Omental fat pad (tissue), 4 donors: ENCODE measurements at places on chromosomes 11 and 22.

DNA sequence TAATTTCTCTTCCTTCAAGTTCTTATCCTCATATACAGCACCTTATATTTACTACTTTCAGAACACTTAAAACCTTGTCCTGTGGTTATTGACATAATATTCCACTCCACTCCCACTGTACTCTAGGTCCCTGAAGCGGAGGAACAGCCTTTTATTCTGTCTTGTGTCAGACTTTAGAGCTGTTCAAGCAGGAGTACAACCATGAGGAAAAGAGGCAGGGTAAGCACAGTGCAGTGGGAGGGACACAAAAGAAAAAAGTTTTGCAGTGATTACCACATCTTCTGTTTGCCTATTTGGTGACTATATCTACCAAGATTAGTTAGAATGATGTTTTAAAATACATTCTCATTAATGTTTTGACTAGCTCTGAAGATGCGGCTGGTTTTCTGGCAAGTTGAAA is 122.0 kb upstream of the CEP126 start:
- DNase-seq = no peak

- DNase-seq = no peak
Measured at GRCh38 chr22:45497351-45498145, 5.1 kb upstream of the FBLN1 start.

DNA sequence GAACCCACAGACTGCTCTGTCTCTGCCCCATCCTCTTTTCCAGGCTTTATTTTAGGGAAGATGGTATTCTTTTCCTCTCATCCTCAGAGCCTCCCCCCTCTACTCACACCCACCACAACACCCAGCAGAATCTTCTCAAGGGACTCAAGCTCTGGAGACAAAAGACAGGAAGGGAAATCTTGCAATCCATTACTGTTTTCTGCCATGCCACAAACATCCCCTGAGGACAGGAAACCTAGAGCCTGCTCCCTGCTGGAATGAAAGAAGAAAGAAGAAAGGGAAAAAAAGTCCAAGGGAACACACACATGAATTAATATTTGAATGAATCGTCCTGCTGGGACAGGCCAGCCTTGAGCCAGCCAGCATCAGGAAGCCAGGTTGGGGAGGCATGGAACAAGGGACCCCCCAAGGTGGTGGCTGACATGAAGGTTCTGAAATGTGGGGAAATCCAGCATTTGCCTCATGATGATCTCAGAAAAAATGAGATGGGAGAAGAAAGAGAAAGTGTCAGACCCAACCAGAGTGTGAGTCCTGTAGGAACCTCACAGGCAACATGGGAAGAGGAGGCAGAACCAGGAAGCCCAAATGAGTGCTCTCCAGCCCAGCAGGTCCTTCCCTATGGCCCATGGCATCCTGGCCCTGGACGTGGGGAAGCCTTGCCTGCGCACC is 34.0 kb downstream of the SLCO2B1 start:
- no peak for DNase-seq

GRCh38 chr11:102685338-102685737 is 20.2 kb downstream of the MMP27 start:
- no peak for DNase-seq

GRCh38 chr11:123704341-123704740 is 37.1 kb downstream of the ZNF202 start:
- DNase-seq = no peak

- DNase-seq = no peak
Measured at GRCh38 chr11:36300650-36301049, 4.6 kb downstream of the PRR5L start.

- DNase-seq = no peak
Measured at GRCh38 chr11:23556163-23556750, 696.0 kb upstream of the CCDC179 start.

DNA sequence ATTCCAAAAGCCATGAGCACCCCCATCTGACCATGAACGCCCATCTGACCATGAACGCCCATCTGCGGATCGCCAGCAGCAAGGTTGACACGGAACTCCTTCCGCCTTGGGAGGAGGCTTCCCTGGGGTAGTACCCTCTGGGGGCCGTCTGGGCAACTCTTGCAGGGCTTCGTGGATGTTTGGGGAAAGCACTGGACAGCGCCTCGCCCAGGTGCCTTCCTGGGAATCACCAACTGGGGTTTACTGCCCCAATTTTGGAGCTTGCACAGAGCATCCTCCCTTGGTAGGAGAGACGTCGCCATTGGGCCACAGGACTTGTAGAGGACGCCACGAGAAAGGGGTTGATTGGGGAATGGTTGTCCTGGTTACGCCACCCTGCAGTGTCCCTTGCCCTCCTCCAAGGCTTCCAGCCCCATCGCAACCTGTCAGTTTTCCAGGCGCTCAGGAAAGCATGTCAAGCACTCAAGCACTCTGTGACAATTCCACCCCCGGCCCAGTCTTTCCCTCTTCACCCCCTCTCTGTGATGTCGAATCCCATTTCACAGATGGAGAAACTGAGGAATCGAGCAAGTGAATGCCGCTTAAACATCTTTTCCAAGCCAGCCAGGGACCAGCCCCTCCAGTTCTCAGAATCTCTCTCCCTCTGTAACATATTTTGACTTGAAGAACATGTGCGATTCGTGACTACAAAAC is 914 bp upstream of the PRDM11 start:
- DNase-seq = no peak

DNA sequence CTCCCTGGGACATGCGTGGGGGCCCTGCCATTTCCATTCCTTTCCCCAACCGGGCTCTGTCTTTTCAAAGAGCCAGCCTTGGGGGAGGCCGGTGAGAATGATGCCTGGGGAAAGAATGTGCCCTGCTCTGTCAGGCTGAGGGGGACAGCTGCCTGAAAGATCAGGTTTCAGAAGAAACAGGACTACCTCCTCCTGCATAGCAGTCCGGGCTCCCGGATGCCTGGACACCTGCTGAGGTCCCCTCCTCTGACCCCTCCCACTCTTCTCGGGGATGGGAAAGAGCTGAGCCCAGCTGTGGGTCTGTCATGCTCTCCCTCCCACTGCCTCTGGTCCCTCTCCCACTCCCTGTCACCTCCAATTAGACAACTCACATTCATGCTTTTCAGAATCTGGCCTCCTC is 41.8 kb upstream of the CDON start:
- DNase-seq = no peak

DNA sequence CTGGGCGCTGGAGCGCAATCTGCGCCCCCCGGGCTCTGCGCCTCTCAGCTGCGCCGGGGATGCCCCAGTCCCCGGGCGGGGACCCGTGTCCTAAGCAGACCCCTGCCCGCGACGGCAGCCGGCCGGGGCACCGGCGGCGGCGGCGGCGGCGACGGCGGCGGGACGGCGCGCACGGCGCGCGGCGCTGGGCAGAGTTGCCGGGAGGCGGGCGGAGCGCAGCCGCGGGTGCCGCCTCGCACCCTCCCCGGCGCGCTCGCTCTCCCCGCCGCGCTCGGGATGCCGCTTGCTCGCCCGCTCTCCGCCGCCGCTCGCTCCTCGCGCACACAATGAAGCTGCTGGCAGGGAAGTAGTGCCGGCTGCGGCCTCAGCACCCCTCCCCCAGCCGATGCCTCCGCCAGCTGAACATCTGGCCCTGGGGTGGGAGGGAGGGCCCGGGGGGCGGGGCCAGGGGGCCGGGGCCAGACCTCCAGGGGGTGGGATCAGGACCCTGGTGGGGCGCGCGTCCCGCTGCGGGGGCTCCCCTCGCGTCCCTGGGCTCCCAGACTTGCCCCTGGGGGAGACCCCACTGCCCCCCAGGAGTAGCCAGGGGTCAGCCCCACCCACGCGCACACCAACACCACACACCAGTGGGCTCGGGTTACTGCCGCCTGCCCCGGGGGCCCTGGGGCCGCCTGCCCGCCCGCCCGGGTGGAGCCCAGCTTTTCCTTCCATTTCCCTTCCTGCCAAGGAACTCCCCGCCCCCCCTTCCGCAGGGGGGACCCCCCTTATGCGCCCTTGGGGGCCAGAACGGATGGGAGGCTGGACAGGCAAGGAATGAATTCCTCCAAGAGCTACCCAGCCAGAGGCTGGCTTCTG is at the start of gene RCOR2:
Gene RCOR2 (minus strand): TSS at position 328 of the 855 bp plus-strand sequence. CDS start 708 bp downstream, outside the sequence.
- DNase-seq = no peak

- no peak for DNase-seq
Measured at GRCh38 chr11:92873551-92873950, 95.9 kb upstream of the MTNR1B start.

- peak; percentile 74 for DNase-seq
Measured at GRCh38 chr11:110173811-110174644, 80.8 kb downstream of the ZC3H12C start.

DNA sequence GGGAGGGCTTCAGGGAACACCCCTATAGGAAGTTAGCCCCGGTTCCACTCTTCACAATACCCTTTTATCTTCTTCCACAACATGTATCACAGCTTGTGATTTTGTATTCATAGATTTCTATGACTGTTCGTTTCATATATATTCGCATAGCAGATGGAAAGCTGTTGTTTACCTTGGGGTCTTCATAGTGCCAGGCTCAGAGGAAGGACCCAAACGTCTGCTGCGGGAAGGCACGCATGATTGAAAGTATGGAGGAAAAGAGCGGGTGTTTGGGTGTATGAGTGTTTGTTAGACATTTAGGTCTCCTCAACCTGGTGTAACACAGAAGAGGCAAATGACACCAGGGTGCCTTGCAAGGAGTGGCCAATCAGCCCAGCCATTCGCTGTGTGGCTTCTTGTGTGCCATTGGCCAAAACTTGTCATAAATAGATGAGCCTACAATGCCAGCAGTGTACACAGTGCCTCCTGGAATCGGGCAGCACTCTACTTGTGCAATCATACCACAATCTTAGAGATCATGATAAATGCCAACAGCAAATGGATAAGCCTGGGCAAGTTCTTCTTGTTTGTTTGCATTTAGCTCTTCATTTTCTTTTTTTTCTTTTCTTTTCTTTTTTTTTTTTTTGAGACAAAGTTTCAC is 10.9 kb upstream of the ADA2 start:
- no peak for DNase-seq

DNA sequence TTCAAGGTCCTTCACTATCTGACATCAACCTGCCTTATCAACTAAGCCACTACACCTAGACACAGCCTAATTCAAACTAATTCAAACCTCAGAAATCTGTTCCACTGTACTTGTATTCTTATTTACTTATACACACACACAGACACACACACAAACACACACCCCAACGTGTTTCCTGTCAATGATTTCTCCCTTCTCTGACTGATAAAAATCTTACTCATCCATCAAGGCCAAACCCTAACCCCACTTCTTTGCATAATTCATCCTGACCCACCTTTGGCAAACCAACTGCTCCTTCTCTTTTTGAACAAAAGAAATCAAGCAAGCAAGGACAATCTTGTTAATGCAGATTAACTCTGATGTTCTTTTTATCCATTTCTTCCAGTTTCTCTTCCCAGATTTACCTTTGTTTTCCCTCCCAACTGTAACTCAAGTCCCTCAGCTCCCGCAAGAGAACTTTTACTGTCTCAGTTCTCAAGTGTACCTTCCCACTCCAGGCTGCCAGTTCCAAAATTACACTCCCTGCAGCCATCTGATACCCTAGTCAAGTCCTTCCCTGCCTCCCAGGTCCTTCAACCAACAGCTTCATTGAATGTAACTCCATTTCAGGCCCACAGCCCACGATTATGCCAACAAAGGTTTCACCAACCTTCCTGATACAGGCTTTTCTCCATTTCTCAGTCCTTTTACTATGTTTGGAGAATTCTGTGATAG is 78.3 kb downstream of the PAK1 start:
- DNase-seq = no peak

- no peak for DNase-seq
Measured at GRCh38 chr11:64734811-64735724, 8.9 kb downstream of the RASGRP2 start.

GRCh38 chr11:116879800-116880625 is 42.6 kb upstream of the APOA1 start:
- DNase-seq = no peak

DNA sequence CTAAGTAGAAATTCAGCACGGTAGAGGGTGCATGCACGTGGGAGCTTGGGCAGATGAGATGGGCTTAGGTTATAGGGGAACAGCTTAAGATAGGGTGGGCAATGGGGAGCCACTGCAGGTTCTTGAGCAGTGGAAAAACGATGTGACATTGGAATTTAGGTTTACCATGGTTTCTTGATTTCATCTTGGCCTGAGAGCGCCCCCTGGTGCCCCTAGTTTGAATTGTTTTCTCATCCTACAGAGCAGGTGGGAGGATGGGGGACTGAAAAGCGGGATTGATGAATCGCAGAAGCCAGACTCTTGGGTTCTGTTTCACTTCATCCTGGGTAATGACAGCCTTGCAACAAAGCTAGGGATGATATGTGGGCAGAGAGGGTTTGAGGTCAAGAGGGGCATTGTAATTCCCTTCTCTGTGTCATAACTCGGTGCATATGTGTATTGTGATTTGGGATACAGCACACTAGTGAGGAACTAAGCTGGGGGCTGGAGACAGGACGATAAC is 6.7 kb upstream of the MCAM start:
- DNase-seq = peak; percentile 99

GRCh38 chr11:7246179-7246578 is 5.5 kb upstream of the SYT9 start:
- DNase-seq = no peak
